ENCODE measurements at places on chromosomes 2 and 18.

DNA sequence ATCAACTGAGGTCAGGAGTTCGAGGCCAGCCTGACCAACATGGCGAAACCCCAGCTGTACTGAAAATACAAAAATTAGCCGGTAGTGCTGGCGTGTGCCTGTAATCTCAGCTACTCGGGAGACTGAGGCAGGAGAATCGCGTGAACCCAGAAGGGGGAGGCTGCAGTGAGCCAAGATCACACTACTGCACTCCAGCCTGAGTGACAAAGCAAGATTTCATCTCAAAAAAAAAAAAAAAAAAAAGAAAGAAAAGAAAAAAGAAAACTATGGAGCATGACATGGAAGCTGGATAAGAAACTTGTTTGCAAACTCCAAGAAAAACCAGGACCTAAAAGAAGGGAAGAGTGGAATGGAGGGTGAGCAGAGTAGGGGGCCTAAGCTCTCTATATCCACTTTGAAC is 1.9 kb upstream of the CHMP1B start:
- no peak for DNase-seq

DNA sequence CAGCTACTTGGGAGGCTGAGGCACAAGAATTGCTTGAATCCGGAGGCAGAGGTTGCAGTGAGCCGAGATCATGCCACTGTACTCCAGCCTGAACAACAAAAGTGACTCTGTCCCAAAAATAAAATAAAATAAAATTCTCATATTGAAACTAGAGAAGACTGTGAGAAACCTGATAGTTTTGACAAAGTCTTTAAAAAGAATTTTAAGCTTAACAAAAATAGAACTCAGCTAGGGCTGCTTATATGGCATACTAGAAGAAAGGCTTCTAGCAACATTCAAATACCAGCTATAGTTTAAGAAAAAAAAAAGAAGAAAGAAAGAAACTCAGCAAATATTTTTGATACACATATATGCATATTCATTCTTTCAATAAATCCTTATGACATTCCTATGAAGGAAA is 13.6 kb downstream of the HADHA start:
- DNase-seq = no peak

DNA sequence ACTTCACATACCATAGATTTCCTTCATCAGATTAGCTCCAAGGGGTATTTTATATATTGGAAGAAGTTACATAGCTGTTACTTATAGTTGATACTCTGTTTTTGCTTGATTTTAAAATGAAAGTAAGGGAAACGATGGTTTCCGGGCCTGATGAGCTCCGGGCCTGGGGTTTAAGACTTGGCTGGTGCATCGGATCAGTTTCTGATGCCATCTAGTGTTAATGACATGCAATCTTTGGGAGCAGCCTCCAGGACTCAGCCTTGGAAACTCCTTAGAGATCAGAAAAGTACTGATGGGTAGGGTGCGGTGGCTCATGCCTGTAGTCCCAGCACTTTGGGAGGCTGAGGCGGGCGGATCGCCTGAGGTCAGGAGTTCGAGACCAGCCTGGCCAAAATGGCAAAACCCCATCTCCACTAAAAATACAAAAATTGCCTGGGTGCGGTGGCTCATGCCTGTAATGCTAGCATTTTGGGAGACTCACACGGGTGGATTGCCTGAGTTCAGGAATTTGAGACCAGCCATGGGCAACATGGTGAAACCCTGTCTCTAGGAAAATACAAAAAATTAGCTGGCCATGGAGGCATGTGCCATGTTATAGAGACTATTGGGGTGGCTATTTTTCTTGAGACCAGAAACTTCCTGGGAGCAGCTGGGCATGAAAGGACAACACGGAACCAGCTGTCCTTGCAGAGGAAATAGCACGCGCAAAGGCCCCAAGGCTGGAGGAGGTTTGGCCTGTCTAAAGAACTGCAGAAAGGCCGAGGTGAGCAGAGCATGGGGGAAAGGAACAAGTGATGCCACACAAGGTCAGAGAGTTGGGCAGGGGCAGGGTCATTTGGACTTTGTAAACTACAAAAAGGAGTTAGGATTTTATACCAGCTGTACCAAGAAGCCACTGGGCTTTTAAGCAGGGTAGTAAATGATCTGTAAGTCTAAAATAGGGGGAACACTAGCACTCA is 46.9 kb upstream of the CNOT11 start:
- peak; percentile 44 for DNase-seq

GRCh38 chr2:211408483-211408891 is 852.1 kb downstream of the CPS1 start:
- DNase-seq = no peak

GRCh38 chr2:136783856-136784255 is 18.5 kb downstream of the THSD7B start:
- no peak for DNase-seq

GRCh38 chr18:34783501-34783900 is 73.4 kb downstream of the DTNA start:
- DNase-seq = no peak

GRCh38 chr2:21037671-21038108 is 6.2 kb downstream of the APOB start:
- no peak for DNase-seq

GRCh38 chr18:80173060-80173459 is 64.0 kb downstream of the ADNP2 start:
- no peak for DNase-seq

- DNase-seq = no peak
These were observed 92.7 kb downstream of the VWC2L start for GRCh38 chr2:214503568-214503967.

DNA sequence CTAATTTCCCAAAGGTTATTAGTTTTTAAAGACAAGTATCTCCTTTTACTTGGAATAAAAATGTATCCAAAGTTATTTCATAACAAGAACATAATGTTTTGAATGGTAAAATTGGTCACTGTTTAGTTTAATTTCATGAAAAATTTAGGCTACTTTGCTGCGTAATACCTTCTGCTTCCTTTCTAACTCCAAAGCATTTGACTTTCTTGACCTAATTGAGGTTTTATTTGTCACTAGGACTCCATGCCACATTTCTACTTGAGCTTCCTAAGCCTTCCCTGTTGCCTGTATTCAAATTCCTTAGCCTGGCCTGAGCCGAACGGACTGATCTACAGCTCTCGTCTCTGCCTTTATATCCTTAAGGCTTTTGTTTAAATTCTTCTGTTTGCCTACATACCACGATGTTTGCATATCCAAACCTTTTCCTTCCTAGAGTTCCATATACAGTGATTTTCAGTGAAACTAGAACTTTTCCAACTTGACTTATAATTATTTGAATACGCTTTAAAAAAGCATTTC is 25.1 kb downstream of the ARMC9 start:
- no peak for DNase-seq

- no peak for DNase-seq
These were observed 398.0 kb downstream of the CPS1 start for GRCh38 chr2:210954386-210954907.

- no peak for DNase-seq
These were observed 119.3 kb upstream of the SIX3 start for GRCh38 chr2:44822174-44822573.

DNA sequence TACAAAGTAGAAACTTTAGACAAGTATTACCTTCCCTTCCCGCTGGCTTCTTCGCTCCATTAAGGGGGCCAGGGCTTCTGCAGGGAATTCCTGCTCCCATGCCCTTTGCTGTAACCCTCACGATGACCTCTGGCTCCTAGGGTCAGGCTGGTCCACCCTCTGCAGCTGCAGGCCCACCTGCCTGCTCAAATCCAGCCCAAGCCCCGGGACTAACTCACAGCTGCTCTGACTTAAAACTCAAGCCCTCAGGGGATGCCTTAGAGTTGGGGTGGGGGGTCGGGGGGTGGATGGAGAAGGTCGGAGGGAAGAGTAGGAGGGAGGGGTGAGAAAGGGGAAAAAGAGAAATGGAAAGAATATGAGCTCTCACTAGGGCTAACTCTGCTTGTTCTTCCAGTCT is 4.9 kb downstream of the IGFBP5 start:
- no peak for DNase-seq

GRCh38 chr2:204313256-204313655 is 232.0 kb upstream of the PARD3B start:
- no peak for DNase-seq

DNA sequence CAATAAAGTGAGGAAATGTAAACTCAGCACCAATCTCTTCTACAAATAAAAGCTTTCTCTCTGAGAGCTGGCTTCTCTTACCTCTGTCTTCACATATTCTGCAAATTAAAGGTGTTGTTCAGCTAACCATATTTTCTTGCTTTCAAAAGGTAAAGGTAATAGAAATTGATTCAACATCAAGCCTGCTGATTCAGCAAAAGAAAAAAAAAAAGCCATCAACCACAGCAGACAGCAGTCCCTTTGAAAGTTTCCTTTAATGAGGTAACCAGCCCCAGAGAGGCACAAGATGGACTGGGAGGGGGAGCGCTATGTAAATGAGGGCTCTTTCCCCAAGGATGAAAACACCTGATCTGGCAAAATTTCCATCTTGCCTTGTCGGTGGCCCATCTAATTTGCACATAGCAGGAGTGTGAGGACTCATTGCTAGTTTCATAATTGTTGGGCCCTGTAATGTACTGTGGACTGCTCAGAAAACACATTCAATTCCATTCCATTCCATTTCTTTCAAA is 154.9 kb upstream of the SOX11 start:
- DNase-seq = no peak

DNA sequence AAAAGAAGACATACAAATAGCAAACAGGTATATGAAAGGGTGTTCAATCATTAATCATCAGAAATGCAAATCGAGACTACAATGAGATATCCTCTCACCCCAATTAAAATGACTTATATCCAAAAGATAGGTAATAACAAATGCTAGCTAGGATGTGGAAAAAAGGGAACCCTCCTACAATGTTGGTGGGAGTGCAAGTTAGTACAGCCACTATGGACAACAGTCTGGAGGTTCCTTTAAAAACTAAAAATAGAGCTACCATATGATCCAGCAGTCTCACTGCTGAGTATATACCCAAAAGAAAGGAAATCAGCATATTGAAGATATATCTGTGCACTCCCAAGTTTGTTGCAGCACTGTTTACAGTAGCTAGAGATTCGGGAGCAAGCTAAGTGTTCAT is 271.5 kb downstream of the MBD5 start:
- DNase-seq = no peak

DNA sequence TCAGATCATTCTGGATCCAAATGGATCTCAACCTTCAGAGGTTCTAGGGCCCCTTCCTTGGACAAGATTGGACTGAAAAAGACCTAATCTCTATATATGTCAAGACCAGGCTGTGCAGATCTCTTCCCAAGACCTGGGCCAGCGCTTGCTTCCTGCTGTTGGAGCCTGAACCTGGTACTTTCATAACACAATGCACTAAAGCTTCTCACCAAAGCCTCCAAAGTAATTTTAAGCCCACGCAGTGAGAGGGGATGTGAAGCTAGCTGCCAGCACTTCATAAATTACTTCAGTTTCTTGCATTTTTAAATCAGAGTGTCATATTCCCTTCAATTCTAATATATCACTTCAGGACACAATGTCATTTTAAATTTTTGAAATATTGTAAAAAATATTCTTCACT is 50.7 kb downstream of the LRRC30 start:
- DNase-seq = no peak

DNA sequence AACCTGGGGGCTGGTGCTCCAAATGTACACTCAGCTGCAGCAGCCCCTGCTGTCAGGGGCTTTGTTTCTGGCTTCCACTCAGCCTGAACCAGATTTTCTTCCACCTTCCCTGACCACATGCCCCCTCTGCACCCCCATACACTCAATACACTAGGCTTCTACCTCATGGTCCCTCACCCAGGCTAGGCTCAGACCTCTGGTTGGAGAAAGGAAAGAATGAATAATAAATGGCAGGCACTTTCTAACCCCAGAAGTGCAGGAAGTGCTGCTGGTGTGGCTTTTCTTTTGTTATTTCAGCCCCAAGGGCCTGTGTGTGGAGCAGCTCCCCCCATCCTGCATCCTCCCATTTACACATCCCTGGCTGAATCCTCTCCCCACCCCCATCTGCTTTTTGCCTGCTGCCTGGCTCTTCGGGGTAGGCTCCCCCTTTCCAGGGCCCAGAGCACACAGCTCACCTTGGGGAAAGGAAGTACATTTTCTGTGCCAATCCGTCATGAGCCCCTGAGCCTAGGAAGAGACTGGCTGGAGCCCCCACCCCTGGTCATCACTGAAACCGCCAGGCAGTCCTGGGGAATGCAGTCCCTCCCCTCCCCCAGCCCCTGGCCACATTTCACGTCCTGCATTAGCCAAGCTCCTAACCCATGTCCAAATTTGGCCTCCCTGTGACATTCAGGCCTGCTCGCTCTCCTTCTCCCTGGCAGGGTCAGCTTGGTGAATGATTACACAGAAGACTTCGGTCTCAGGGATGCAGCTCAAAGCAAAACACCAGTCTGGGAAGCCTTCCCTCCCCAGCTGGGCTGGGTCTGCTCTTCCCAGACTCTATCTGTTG is 2.6 kb downstream of the DYSF start:
- DNase-seq = no peak

- no peak for DNase-seq
These were observed 54.9 kb downstream of the EPHA4 start for GRCh38 chr2:221517146-221517695.

- DNase-seq = no peak
These were observed 728.6 kb downstream of the SLC4A3 start for GRCh38 chr2:220356076-220356475.

GRCh38 chr2:139721411-139721995 is 941.3 kb upstream of the NXPH2 start:
- DNase-seq = no peak

- DNase-seq = no peak
These were observed 40.4 kb downstream of the SYT4 start for GRCh38 chr18:43236921-43237320.

GRCh38 chr18:59114160-59114559 is 25.5 kb upstream of the SEC11C start:
- no peak for DNase-seq

DNA sequence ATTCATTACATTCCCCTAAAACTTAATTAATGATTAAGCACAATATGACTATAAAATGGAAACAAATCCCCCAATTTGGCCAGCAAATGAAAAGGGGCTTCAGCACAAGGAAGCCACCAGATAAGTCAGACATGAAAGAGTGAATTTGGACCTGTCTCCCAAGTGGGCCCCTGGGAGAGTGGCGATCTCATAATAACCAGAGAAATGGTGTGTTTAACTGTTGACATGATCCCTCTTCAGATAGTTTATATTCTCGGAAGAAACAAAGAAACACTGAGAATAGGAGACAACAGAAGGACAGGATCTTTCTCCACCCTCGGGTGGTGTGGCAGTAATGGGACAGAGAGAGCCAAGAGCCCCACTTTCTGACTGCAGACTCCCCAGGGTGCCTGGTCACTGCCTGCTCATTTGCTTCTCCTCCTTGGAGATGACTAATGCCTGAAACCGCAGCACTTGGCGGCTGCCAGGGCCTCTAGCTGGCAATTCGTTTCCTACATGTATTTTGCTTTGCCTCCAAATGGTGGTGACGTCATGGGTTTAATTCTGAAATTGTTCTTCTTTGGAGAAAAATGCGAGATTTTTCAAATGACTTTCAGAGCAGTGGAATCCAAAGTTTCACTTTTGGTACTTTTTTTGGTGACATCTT is 46.4 kb upstream of the SPP2 start:
- DNase-seq = no peak
